ENCODE measurements at places on chromosomes 3 and 15.

DNA sequence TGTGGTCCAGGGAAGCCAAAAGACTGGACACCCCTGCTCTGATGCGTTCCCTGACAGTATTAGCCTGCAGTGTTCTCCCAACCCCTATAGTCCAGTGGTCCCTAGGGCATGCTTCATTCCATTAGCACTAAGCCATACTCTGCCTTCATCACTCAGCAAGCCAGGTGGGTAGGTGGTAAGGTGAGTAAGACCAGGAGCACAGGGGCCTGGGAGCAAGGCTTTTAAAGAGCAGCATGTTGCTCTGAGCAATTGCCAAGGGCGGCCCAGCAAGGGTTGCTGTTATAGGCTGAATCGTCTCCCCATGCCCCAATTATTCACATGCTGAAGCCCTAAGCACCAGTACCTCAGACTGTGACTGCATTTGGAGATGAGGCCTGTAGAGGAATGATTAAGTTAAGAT, 11.0 kb downstream of the CXCR6 start:
- DNase-seq, result no peak

DNA sequence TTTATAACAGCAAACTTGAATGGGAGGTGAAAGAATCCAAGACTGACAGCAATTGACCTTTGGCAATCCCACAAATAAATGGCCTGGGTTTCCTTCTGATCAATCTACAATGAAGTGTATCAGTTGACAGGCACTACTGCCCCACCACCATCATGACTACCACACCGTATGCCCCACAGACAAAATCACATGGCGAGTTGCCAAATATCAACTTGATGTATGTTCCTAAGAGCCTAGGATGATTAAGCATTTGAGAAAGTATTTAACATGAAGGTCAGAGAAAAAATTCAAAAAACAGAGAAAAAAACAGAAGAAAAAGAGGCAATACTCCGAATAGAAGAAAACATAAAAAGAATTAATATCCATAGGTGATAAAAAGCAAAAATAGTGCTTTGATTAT, 215.9 kb upstream of the STAC start:
- DNase-seq, result no peak

GRCh38 chr3:106560451-106560966, 691.7 kb upstream of the CBLB start:
- peak; percentile 59 for DNase-seq

DNA sequence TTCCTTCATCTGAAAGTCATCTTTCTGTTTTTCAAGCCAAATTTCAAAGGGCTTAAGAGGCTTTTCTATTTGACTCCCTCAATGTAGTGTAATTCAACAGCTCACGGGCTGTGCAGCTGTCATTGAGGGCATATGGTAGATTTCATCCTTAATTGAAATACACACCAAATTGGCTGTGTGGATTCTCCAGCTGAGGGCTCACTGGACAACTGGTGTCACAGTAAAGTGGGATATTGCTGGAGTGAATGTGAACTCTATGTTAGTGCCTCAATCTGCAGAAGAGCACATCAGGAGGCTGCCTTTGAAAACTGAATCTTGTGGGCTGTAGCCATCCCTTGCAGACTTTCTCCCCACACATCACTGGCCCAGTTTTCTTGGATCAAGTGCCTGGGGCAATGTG, 120.1 kb downstream of the GALK2 start:
- DNase-seq, result no peak

- no peak for DNase-seq
Observed at GRCh38 chr3:16992198-16992597, 107.4 kb downstream of the PLCL2 start.

GRCh38 chr15:77251662-77252061, 168.2 kb downstream of the PEAK1 start:
- no peak for DNase-seq

DNA sequence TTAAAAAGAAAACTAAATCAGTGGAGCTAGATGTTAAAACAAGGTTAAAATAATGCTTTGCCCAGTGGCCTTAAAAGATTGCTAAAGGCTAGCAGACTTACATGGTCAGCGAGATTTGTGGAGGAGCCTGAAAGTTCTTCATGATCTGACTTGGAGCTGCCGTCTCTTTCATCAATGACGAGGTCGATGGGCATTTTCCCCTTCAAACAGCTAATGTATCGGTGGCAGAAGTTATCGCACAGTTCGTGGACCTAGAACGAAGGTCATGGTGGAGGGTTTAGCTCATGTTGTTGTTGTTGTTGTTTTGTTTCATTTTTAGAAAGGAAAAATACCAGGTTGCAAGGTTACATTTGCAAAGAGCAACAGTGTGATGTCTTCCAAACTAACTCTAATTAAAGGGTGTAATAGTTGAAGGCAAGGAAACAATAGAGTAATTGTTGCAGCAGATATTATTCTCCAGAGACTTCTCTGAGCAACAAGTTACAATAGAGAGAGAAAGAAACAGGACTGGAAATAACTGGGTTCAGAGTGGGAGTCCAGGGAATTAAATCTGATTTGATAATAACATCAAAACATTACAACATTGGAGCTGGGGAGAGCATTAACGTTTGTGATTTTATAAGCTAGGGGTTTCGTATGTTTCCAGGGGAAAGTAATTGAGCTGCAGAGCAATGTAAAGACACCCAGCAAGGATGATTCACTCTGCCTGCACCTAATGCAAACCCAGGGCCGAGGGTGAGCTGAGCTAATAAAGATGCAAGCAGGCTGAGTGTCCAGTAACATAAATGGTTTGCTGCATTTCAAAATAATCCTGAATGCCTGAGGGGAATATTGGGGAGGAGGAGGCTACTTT, 6.6 kb downstream of the MEIS2 start:
- no peak for DNase-seq

GRCh38 chr3:145145461-145145860, 1015.5 kb downstream of the PLOD2 start:
- no peak for DNase-seq

GRCh38 chr3:21644268-21644667, 106.7 kb downstream of the ZNF385D start:
- DNase-seq, result no peak

- peak; percentile 30 for DNase-seq
Observed at GRCh38 chr15:59892985-59893384, 111.1 kb upstream of the FOXB1 start.

- DNase-seq, result peak; percentile 71
Observed at GRCh38 chr3:192892981-192893700, 24.5 kb downstream of the MB21D2 start.

- peak; percentile 37 for DNase-seq
Observed at GRCh38 chr15:83430441-83430840, 16.7 kb upstream of the SH3GL3 start.

GRCh38 chr3:16604433-16604832, 790 bp downstream of the DAZL start:
- DNase-seq, result no peak

DNA sequence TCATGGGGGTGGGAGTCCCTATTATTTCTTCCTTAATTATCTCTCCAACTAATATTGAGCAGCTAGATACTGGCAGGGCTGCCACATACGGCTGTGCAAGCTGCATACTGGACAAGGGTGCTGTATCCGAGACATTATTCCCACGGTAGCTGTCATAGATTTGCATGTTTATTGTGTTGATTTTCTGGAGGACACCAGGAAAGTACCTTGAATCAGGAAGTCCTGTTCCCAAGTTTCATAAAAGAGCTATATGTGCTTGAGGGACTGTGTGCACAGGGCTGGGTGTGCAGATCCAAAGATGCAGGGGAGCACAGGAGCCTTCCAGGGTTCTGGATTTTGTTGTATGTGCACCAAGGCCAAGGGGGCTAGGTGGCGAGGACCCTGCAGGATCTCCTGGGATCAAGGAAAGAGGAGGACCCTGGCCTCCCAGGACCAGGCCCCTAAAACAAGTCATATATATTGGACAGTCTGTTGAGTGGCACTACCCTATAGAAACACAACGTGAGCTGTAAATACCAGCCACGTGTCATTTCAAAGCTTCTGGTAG, 119.2 kb upstream of the ALDH1A3 start:
- peak; percentile 7 for DNase-seq

DNA sequence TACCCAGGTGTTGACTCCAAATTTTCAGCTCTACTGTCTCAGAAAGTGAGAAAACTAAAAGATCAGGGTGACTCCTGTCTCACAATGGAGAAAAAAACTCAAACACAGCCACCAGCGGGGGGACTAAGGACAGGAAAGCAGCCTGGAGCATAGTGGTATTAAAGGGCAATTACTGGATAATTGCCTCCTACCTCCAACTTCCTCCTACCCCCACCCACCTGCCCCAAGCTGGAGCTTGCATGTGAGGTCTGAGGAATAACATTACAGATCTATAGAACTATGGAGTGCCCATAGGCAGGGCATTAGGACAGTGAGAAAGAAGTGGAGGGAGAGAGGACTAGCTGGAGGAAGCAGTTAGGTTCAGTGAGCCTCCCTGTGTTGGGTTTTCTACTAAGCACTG, 2.7 kb upstream of the PCCB start:
- no peak for DNase-seq

- no peak for DNase-seq
Observed at GRCh38 chr3:111237946-111238345, 166.3 kb downstream of the NECTIN3 start.

DNA sequence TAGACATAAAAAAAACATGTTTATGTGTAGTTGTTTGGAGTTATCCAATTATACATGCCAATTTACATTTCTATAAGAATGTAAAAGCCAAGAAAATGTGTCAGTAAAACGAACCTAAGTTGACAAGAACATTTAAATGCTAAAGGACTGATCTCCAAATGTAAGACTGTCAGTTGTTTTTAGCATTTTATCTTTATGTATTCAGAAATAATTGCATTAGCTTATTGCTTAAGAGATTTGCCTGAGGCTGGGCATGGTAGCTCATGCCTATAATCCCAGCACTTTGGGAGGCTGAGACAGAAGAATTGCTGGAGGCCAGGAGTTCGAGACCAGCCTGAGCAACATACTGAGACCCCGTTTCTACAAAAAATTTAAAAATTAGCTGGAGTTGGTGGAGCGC, 26.9 kb downstream of the PXK start:
- no peak for DNase-seq

GRCh38 chr3:51709004-51709420, 2.1 kb downstream of the GRM2 start:
- DNase-seq, result no peak

DNA sequence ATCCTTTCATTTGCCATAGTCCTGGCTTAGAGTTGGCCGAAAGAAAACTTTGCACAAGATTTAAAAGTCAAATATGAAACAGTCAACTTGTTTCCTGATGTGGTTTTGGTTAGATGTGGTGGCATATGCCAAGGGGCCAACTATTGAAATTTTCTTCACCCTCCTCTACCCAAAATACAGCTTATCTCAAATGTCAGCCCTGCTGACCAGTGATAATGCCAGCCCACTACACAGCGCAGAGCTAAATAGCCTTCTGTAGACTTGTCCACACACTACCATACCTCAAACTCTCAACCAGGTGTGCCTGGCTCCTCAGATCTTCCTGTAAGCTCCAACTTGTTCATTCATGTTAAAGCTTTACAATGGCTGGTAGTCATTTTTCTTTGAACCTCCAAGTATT, 368.5 kb upstream of the STAC start:
- DNase-seq, result no peak

GRCh38 chr15:39131609-39132008, 449.3 kb upstream of the THBS1 start:
- DNase-seq, result peak; percentile 33

- no peak for DNase-seq
Observed at GRCh38 chr3:106048946-106049481, 180.2 kb upstream of the CBLB start.

DNA sequence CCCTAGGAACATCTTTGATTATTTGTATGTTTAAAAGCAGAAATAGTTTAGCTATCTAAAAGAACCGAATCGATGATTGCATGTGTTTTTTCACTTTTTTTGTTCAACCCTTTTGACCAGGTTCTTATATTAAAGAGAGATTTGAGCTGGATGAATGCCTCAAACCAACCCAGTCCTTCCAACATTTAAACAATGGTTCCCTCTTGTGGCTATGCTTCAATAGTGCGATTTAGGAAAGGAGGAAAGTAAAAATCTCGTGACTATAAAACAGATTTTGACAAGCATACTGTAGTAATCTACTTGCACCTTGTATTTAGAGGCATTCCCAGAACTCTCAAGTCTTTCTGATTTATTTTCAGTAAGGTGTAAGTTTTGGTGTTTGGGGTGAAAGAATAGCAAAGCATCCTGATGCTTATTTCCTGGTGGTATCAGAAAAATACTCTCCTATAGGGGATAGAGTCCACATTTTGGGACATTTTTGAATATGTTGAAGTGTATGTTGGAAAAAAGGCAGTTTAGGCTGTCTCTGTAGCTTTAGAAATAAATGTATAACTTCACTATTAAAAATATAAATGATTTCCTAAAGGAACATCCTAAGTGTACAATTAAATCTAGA, 159.6 kb upstream of the KCNH8 start:
- no peak for DNase-seq

- DNase-seq, result no peak
Observed at GRCh38 chr3:111919370-111920065, 59.3 kb upstream of the ABHD10 start.

DNA sequence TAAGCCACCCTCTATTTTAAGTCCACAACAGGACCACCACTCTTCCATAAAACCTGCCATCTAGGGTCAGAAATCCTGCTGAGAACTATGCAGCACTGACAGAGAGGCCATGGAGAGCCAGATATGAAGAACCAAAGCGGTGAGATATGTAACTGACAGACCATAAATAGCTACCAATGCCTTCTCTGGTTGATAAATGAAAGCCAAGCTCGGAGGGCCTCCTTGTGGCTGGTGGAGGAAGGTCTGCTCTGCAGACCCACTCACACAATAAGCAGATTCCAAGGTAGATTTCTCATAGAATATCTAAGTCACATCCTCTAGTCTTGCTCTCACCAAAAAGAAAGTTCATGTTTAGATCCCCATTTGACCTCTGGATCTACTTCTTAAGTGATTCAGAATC, 38.9 kb downstream of the RYK start:
- DNase-seq, result peak; percentile 65

DNA sequence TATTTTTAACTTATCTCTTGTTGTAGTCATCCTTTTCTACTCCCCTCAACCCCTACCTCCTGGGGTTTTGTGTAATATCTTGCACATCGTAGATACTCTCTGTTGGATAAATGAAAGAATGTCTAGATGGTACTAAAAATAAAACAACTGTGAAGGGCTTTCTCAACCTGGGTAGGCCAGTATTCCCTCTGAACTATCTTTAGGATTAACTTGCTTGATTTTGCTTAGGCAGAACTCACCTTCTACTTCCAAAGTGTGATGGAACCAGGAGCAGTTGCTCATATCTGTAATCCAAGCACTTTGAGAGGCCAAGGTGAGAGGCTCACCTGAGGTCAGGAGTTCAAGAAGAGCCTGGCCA, 32.8 kb upstream of the TIPARP start:
- no peak for DNase-seq

GRCh38 chr3:16978234-16978920, 93.6 kb downstream of the PLCL2 start:
- peak; percentile 46 for DNase-seq

DNA sequence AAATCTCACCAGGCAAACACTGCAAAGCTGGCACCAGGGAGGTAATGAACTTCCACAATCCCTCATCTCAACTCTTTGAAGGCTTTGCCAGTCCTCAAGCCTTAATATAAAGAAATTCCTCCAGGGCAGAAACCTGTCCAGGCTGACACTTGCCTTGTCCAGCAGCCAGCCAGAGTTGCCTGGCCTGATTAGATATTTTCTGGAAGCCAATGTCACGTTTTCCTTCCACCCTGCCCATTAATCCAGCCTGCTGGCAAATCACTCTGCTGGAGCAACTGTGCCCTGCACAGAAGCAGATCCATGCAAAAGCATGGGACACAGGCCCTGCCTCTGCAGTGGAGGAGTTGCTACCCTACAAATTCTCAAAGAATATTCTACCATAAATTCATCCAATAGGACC, 56.5 kb downstream of the HEG1 start:
- DNase-seq, result no peak

GRCh38 chr15:62857411-62857853, 185.1 kb upstream of the TPM1 start:
- DNase-seq, result no peak
